Activated CD4-positive, alpha-beta T cell treated with anti-CD3 and anti-CD28 coated beads, Interleukin-2, amount 50 U/mL, for 4 hours (primary cell): ENCODE measurements at places on chromosomes 5 and 9.

DNA sequence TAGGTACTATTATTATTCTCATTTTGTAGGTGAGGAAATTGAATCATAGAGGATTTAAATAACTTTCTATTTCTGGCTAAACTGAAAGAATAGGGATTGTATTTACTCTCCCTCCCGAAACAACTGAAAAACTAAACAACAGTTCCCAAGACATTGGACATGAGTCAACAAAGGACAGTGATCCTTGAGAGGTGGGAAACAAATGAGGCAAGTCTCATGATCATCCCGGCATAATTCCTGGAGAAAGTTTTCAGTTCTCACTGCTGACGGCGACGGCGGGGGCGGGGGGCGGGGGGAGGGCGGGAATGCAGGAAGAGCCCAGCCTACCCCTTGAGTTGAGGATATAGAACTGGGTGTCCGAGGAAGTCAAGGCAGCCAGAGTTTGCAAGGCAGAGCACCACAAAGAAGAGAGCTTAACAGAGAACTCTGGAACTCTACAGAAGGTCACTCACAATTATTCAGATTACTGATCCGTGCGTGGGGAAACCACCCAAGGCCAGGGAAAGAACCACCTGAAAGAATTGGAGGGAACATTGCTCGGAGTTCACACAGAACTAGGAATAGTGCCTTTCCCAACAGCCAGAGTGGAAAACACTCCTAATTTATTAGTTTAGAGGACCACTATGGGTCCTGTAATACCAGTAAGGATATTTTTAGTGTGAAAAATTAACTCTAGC is 27.4 kb upstream of the WHRN start:
- no peak for DNase-seq

- DNase-seq: no peak
These were observed 154.3 kb upstream of the TBC1D2 start for GRCh38 chr9:98409719-98410118.

- no peak for DNase-seq
These were observed 13.3 kb downstream of the PKD2L2 start for GRCh38 chr5:137902408-137903133.

GRCh38 chr5:53940921-53941320 is 369.5 kb downstream of the ARL15 start:
- no peak for DNase-seq

DNA sequence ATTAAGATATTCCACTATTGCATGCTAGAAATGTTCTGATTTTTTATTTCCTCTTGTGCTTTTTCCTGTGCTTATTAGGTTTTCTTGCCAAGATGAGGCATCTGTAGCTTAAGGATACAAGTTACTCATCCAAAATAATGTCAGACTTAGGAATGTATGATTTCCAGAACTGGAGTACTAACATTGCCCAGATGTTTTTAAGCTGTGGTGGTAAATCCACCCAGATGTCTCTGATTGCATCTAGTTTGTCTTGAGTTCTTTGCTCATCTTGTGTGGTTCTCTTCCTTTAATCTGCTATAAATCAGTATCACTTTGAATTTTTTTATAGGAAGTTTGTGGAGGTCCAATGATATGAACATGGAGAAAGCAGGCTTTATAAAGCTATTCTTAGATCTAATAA is 337.5 kb upstream of the ZNF608 start:
- no peak for DNase-seq

DNA sequence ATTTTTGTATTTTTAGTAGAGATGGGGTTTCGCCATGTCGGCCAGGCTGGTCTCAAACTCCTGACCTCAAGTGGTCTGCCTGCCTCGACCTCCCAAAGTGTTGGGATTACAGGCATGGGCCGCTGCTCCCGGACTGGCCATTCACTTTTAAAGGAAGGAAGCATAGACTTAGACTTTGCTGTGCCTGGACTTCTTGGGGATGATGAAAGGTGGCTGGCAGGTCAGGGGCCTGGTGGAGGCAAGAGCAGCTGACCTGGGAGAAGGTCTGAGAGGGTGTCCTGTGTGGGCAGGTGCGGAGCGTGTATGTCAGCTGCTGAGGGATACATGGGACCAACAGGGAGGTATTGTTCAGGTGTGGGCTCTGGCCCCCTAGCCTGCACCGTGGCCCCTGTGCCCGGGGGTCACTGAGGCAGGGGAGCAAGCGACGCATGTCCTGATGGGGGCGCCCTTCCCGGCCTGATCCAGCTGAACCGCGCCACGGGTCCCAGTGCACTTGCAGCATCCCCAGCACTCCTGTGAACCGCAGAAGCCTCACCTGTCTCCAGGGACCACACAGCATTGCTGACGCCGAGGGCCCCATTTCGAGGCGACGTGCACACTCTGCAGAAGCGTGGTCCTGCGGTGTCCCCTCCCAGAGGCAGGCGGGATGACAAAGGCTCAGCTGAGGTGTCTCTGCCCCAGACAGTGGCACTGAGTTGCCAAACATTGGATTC is 23.1 kb downstream of the NDUFS6 start:
- no peak for DNase-seq

GRCh38 chr5:22572941-22573340 is 280.2 kb downstream of the CDH12 start:
- no peak for DNase-seq

DNA sequence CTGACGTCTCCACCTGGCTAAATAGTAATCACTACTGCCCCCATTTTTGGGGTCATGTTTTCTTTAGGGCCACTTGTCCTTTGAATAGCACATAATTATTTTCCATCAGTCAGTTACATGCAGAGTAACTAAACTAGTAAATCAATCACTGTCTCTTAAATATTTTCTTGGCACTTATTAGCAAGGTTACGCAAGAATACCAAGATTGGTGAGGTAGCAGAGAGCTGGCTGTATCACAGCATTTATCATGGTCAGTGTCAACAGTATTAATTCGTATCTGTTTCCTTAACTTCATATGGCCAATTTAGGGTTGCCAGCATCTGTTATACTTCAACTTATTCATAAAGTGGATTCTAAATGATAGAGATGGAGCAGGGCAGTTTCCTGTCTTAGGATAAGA is 346.8 kb upstream of the FAM174A start:
- DNase-seq: no peak

- DNase-seq: no peak
These were observed 26.1 kb downstream of the DNAI1 start for GRCh38 chr9:34484678-34485077.

DNA sequence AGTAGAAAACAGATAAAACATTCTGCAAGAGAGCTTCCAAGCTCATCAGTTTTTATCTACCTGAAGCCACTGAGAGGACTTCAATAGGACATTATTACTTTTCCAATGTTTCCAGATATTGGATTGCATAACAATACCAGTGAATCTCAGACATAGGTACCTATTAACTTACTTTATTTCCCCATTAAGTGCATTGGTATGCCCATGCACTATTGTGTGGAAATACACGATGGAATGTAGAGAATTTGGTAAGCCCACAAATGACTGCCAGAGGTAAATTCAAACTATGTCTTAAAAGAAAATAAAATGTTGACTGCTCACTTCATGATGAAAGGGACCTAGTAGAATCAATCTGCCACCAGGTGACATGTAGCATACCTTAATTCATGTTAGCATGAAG is 48.1 kb upstream of the PRR16 start:
- no peak for DNase-seq

DNA sequence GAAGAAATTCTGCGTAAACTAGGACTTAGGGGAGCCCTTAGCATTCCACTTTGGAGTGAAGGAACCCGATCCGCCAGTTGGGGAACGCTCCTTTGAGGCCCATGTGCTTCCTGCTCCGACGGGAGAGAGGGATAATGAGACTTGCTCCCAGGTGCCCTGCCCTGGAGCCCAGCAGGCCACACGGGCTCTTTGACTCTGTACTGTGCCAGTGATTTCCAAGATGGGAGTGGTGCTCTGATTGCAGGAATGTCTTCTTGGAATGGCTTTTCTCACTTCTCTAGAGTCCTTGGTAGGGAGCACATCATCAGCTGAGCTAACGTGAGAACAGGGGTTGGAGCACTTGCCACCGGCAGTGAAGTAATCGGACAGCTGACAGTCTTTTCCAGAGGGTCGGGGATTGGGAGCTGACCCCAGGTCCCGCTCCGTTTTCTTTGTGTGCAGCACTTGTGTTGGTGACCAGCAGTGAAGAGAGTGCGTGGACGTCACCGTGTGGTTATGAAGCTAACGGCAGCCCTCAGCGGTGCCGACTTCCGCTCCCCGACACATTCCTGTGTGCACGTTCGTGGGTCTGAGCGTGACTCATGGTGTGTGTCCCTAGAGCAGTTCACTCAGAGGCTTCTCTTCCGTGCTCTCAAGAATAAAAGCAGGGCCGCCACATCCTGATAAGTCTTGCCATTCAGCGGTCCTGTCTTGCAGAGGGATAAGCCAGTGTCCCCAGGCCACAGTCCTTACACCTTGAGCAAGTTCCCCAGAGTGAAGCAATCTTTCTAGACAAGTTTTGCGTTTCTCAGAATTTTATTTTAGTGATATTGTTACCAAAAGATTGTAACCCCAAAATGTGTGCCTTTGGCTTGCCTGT is 25.6 kb downstream of the ABL1 start:
- DNase-seq: no peak

DNA sequence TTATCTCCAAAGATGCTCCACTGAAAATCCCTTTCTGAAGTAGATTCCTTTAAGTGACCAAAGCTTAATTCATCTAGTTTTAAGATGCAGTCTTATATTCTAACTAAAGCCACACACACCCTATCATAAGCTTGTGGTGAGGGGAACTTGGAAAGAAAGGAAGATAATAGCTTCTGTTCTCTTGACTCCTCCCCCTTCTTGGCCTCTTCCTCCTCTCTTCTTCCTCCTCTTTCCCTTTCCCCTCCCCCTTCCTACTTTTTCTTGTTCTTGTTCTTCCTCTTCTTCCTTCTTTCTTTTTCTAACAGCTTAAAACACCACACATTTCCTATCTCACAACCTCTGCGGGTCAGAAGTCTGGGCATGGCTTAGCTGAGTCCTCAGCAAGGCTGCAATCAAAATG is 23.5 kb downstream of the IL7R start:
- DNase-seq: no peak

DNA sequence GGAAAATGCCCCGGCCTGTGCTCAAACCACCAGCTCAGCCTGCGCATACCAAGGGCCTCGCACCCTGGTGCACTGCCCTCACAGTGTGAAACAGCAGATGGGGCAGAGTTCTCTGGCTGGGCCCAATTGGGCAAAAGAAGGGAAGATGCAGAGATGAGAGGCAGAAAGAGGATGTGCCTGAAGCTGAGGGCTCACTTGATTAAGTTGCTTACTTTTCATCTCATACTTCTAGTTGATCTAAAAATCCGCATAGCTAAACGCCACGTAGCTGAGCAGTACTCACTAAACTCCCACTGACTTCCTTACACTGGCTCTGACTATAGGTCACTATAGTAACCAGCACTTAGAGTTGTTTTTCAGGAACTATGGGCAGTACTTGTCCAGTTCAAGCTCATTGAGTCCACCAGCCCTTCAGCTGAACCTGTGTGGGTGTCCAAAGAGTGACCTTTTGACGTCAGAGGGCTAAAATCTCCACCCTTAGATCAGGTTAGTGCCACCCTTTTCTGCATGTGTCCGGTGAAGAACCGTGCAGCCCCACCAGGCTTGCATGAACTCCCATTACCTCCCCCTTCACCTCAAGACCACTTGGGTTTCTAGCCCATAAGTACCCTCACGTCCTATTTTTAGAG is 215.2 kb downstream of the AUH start:
- DNase-seq: no peak

GRCh38 chr9:96514800-96515158 is 64.8 kb downstream of the HABP4 start:
- DNase-seq: no peak

DNA sequence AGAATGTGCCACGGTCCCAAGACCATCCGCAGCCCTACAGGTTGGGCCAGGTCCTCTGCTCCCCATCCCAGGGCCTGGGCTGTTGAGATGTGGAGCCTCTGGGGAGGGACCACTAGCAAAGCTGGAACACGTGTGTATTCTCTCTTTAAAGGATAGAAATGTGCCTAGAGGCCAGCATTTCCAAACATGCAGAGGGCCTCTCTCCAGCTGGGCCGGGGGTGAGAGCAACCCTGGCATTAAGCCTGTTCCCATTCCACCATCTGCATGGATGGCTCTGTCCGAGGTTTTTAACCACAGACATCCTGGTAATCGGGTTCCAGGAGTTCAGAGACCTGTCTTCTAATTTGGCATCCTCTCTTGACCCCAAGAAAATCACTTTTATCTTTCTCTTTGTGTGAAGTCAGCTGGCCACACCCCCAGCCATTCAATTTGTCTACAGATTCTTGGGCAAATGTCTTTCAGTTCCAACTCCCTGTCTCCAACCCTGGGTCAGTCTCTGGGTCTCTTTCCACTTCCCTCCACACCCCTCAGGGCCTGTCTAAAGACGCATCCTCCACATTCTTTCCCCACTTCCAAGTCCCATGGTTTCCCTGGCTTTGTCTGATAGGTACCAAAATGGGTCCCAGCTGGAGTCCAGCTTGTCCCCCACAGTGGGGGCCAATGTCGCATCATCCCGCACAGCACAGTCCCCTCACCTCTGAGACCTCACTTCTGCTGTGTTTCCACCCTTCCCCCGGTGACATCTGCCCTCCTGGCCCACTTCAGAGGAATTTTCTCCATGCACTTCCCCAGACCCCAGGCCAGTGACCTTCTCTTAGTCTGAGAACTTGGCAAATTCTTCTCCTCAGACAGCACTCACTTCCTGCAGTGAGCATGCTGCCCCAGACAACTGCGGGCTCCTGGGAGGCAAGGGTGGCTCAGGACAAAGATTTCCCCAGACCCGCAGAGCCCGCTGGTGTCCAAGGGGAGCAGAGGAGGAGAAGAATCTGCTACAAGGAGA is 56.8 kb downstream of the PTPDC1 start:
- no peak for DNase-seq

GRCh38 chr5:7261049-7261448 is 134.9 kb upstream of the ADCY2 start:
- no peak for DNase-seq

DNA sequence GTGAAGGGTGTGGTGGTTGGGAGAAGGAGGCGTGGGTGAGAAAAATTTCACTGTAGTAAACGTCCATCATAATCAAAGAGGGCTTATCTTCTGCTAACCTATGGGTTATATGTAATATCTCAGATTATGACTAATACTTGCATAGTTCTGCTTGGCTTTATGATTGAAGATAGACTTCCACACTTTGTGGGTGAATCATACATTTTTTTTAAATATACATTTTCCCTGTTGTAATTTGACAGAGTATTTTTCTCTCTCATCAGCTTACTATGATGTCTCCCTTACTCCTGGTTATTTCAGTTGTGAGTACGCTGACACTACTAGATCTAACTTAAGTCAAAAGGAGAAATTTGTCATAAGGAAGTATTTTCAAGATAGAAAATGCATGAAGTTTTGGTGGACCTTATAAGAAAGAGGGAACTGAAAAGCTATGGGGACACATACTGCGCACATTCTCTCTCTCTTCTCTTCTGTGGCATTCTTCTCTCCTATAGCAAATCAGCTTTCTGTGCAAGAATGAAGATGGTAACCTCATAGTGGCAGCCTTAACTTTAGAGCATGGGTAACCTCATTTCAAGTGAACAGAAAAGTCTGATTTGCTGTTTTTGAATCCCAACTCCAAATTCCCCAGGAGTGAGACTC is 4.9 kb upstream of the JAK2 start:
- DNase-seq: no peak

- DNase-seq: no peak
These were observed 47.7 kb upstream of the BOD1 start for GRCh38 chr5:173664154-173664526.
